ENCODE measurements at places on chromosomes 5 and 9.

DNA sequence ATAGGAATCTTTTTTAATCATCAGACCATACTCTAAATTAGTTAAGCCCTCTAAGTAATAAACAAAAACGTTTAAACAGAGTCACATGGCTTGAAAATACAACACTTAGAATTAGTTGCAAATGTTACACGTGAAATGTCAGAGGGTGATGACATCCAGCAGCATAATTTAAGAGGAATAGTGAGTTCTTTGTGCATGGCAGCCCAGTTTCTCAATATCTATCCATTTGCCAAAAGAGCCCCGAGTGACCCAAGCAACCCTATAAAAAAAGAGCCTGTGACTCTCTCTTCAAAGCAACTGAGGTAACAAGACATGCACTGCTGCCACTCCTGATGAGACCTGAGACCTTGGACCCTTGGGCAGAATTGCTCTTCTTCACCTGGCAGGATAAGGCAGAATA is 96.9 kb upstream of the RASA1 start:
- no peaks in the 10 kb centered on the region for H3K4me1 ChIP-seq
- peaks cover 1% of the 10 kb centered on the region for H3K36me3 ChIP-seq
- H3K27ac ChIP-seq: no peak overlapping the region
- H3K4me3 ChIP-seq: no peak overlapping the region

GRCh38 chr5:7419846-7420245 is 23.9 kb downstream of the ADCY2 start:
- H3K4me1 ChIP-seq: no peaks in the 10 kb centered on the region
- no peak overlapping the region for H3K4me3 ChIP-seq
- peaks cover 7% of the 10 kb centered on the region for H3K27me3 ChIP-seq
- no peak for DNase-seq

DNA sequence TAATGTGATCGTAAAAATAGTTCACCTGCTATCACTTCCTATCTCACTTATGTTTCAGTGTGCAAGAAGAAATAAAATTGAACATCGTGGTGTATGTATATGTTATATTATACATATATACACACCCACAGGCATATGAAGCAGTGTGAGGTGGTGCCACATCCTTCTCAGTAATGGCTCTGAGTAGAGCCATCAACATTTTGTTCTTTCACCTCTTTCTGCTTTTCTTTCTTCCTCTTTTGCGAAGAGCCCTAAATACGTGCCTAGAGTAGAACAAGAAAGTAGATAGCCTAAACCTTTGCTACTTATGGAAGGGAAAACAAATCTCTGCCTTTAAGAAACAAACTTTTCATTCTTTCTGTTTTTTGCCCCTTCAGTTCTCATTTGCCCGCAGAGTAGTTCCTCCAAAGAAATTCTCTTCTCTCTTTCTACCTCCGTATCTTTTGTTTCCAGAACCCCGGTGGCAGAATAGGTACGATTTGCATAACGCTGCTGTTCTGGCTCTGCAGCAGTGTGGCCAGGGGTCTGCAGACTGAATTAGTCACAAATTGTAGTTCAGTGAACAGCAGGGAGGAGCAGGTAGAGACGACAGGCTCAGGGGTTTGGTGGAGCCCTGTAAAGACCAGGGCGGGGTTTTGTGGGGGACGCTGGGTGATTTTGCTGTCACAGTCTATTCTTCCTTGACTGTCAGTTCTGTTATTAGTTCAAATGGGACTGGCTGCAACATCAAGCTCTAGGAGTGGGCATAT is 40.5 kb upstream of the PJA2 start:
- no peaks in the 10 kb centered on the region for H3K4me1 ChIP-seq
- no peak for DNase-seq
- H3K36me3 ChIP-seq: no peaks in the 10 kb centered on the region

DNA sequence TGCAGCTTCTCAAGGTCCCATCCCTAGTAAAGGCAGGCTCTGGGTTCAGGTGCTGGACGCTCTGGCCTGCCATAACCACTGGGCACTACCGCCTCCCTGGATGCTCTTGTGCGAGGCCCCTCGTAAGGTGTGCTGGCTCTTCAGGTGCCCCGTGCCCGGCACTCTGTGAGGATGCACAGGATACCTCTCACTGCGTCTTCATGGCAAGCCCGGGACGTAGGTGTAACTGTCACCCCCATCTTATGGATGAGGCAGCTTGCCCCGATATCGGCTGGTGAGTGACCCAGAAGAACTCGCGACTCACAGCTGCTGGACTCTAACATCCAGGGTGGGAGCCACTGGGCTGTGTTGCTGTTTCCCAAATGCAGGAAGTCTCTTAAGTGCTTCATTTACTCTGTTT is 79.0 kb downstream of the GTF3C4 start:
- H3K27ac ChIP-seq: no peak overlapping the region
- H3K4me3 ChIP-seq: no peak overlapping the region
- no peak for DNase-seq

- no peaks in the 10 kb centered on the region for H3K4me1 ChIP-seq
- no peak overlapping the region for H3K27ac ChIP-seq
- no peak overlapping the region for H3K4me3 ChIP-seq
- H3K36me3 ChIP-seq: no peaks in the 10 kb centered on the region
- no peaks in the 10 kb centered on the region for H3K27me3 ChIP-seq
Measured at GRCh38 chr5:73702534-73702933, 76.5 kb downstream of the ARHGEF28 start.

- H3K4me3 ChIP-seq: peak overlapping the region; percentile 68
- peaks cover 9% of the 10 kb centered on the region for H3K27me3 ChIP-seq
- peak overlapping the region; percentile 17 for H3K27ac ChIP-seq
- no peak for DNase-seq
Measured at GRCh38 chr5:166979307-166979895, 1312.0 kb upstream of the WWC1 start.

DNA sequence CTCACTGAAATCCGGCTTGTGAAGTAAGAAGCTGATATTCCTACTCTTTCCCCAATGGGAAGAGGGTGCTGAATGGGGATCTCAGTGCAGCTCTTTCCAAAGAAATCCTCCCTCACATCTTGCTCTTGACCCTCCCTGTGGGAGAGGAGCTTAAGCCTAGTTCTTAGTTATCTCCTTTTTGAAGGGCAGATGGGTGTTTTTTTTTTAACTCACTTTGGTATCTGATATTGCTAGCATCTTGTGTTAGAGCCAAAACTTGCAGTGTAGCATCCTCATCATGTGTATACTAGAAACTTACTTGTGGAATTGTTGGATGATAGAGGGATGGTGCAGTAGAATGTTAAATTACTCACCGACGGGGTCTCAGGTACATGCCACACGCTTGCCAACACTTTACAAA is 90.2 kb downstream of the F2RL2 start:
- peaks cover 6% of the 10 kb centered on the region for H3K36me3 ChIP-seq
- H3K27me3 ChIP-seq: no peaks in the 10 kb centered on the region
- peaks cover 60% of the 10 kb centered on the region for H3K4me1 ChIP-seq
